ENCODE measurements at places on chromosomes 4 and X. TPM values are rescaled to one million over a fixed set of nuclear protein-coding genes. Genes with fewer than 3 reads are reported as not detected.

GRCh38 chr4:90118527-90119195 is 8.5 kb upstream of the CCSER1 start:
- H3K4me3 ChIP-seq, result no peak overlapping the region
- H3K27me3 ChIP-seq, result no peaks in the 10 kb centered on the region
- H3K27ac ChIP-seq, result no peak overlapping the region
- H3K36me3 ChIP-seq, result no peaks in the 10 kb centered on the region

The CNOT6L gene
- total RNA-seq, result 18.3 TPM

DNA sequence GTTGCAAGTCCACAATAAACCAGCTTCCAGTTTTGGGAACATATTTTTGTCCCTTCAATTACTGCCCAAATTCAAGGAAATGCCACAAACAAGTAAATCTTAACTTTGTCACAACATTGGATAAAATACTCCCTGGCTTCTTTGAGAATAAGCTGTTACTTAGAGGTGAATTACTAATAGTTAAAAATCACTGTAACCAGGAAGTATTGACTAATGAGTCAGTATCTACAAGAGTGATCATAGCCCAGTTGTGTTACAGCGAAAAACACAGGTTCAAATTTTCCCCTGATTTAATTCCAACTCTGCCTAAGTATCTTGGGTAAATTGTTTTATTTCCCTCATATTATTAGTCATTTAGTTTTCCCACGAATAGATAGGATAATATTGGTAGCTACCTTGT is 291.2 kb upstream of the PPARGC1A start:
- H3K36me3 ChIP-seq, result no peaks in the 10 kb centered on the region
- no peak overlapping the region for H3K27ac ChIP-seq
- no peaks in the 10 kb centered on the region for H3K27me3 ChIP-seq
- H3K4me1 ChIP-seq, result no peaks in the 10 kb centered on the region

The GPM6B gene
- not detected for total RNA-seq

DNA sequence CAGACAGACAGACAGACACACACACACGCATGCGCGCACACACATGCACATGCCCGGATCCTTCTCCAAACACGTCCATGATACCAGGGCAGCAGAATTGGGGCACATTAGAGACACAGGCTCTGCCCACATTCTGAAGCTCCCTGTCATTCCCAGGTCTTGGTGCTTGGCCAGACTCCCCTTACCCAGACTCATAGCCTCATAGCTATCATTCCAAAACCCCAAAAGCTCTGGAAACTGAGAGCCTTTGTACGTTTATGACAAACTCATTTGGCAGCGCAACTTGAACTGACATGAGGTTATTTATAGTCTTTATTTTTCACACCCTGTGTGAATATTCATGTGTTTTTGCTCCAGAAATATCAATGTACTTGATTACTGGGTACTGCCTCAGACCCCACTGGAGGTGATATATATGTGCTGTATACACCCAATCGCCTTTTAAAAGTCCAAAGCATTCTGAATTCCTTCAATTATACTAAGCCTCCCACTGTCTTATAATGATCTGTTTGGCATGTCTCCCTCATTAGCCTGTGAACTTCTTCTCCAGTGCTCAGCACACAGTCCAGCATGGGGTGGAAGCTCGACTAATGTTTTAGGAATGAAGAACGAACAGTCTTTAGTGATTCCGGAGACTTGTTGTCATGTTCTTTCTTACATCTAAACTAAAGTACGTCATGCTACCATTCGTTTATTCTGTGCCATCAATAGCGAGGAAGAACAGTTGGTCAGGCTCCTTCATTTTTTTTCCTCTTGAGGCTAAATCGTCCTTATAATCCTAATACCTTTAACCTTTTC is 45.0 kb downstream of the RTL9 start:
- no peak for DNase-seq
- H3K4me3 ChIP-seq, result no peak overlapping the region
- H3K4me1 ChIP-seq, result no peaks in the 10 kb centered on the region
- H3K27me3 ChIP-seq, result peaks cover 7% of the 10 kb centered on the region
- H3K36me3 ChIP-seq, result no peaks in the 10 kb centered on the region

GRCh38 chr4:106690487-106690886 is 321.9 kb upstream of the GIMD1 start:
- H3K27ac ChIP-seq, result no peak overlapping the region
- H3K36me3 ChIP-seq, result no peaks in the 10 kb centered on the region
- DNase-seq, result no peak
- H3K4me1 ChIP-seq, result no peaks in the 10 kb centered on the region
